ENCODE measurements at places on chromosomes 13 and 19.

- no peak for DNase-seq
Measured at GRCh38 chr13:77492982-77493381, 42.5 kb upstream of the SCEL start.

DNA sequence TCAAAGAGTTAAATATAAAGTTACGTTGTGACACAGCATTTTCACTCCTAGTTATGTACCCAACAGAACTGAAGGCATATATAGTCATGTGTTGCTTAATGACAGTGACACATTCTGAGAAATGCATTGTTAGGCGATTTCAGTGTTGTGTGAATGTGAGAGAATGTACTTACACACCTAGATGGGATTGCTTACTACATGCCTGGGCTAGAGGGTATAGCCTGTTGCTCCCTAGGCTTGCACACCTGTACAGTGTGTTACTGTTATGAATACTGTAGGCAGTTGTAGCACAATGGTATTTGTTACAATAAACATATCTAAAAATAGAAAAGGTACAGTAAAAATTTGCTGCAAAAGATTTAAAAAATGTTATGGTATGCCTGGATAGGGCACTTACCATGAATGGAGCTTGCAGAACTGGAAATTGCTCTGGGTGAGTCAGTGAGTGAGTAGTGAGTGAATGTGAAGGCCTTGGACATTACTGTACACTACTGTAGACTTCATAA, 89.2 kb downstream of the DHRS12 start:
- DNase-seq = no peak

DNA sequence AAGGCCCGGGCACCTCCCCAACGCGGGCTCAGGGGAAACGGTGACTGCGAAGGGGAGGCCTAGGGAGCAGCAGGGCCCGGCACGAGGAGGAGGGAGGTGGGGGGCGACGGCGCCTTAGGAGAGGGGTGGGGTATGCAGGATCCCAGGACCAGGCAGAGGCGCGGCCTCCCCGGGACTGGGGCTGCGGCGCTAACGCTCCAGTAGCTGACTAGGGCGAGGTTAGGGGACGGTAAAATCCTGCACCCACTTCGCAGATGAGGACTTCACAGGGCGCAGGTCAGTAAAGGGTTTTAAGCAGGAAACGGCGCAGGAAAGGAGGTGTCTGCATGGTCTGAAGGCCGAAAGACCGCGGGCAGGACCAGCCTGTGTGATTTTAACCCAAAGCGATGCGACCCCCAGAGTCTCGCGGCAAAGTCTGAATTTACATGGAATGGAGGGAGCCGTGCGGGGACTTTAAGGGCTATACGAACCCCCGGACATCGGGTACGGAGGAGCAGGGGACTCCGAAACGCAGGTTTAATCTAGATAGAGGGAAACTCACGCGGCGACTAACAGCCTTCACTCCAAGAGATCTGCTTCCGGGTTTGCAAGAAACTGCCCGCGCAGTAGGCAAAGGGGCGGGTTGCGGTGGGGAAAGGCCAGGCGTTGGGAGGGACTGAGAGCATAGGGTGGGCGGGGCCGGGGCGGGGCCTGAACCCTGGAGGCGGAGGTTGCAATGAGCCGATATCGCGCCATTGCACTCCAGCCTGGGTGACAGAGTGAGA, at the start of gene ZNF665:
Gene ZNF665 (minus strand): TSS at position 588 of the 764 bp plus-strand sequence. CDS start 10,460 bp downstream, outside the sequence.
- peak; percentile 28 for DNase-seq

- no peak for DNase-seq
Measured at GRCh38 chr13:101552786-101553185, 100.3 kb downstream of the ITGBL1 start.

DNA sequence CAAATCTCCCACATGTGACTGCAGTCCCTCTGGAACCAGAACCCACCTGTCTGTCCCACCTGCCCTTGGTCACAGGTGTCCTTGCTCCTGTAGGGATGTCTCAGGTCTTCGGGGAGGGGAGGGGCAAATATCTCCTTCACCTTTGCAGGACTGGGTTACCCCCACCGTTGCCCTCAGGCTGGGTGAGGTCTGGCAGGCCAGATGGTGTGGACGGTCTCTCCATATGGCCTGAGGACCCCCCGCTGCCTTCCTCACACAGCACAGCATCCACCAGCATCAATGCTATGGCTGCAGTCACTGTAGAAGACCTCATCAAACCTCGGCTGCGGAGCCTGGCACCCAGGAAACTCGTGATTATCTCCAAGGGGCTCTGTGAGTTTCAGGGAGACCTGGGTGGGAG, 10.0 kb downstream of the SLC5A5 start:
- DNase-seq = no peak

DNA sequence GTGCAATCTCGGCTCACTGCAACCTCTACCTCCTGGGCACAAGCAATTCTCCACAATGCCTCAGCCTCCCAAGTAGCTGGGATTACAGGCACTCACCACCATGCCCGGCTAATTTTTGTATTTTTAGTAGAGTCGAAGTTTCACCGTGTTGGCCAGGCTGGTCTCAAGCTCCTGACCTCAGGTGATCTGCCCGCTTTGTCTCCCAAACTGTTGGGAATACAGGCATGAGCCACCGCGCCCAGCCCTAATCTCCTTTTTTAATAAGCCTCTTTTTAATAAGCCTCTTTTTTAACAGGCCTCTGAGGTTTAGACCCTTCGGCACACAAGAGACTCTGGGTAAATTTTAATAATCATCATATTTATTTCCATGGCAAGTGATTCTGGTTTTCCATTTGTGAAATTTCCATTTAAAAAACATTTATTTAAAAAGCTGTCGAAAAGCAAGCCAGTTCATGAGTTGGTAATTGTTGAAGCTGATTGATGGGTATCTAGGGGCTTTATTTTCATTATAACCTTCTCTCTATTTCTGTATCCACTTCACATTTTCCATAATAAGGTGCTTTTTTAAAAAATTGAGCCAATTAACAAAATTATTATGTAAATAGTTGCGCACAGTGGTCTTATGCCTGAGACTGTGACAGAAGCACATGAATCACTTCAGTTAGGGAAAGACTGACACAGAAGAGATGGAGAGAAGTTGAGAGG, 11.8 kb downstream of the POU2F2 start:
- no peak for DNase-seq

DNA sequence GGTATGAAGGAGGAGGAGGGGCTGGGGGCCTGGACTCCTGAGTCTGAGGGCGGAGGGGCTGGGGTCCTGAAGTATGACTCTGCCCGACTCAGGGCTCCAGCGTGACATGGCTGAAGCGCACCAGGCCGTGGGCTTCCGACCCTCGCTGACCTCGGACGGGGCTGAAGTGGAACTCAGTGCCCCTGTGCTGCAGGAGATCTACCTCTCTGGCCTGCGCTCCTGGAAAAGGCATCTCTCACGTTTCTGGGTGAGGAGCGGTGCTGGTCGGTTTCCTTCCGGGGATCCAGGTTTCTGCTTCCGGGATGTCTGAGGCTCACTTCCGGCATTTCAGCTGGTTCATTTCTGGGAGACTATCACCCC, 1.2 kb downstream of the CPT1C start:
- DNase-seq = no peak

- no peak for DNase-seq
Measured at GRCh38 chr19:33133438-33134031, 1.6 kb downstream of the WDR88 start.

DNA sequence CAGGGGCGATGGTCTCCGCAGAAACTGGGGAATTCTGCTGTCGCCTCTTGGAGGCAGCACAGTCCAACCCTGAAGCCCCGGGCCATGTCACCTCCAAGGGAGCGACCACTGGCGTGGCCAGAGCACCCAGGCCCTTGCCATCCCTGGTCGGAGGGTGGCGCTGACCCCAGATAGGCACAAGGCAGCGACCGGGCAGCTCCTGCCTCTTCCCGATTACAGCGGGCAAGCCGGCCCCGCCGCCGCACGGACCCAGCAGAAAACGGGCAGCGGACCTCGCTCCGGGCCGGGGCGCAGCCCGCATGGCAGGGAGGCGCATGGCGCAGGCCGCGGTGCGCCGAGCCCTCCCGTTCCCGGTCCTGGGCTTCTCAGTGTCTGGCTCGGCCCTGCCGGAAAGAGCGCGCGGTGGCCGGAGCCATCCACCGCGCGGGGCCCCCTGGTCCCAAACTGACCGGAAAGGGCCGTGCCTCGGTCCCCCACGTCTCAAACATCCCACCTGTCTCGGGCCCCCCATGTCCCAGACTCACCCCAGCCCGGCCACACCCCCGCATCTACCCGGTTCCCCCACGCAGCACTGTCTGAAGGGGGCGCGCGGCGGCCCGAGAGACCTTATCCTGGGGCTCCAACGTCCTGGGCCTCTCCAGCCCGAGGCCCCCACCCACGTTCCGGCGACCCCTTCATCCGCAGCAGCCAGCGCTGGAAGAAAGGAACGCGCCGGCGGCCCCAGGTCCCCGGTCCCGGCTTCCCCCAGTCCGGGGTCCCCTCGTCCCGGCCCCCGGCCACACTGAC, 727 bp downstream of the CERS1 start:
- no peak for DNase-seq

- DNase-seq = no peak
Measured at GRCh38 chr13:34307607-34308006, 489.7 kb downstream of the RFC3 start.

GRCh38 chr13:78258304-78258703, 339.7 kb upstream of the EDNRB start:
- DNase-seq = no peak

DNA sequence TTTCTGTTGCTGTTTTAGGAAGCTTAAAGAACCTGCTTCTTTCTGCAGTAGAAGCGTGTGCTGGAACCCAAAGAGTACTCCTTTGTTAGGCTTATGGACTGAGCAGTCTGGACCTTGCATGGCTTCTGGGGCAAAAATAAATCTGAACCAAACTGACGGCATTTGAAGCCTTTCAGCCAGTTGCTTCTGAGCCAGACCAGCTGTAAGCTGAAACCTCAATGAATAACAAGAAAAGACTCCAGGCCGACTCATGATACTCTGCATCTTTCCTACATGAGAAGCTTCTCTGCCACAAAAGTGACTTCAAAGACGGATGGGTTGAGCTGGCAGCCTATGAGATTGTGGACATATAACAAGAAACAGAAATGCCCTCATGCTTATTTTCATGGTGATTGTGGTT, 103.1 kb downstream of the TNFRSF19 start:
- DNase-seq = no peak

DNA sequence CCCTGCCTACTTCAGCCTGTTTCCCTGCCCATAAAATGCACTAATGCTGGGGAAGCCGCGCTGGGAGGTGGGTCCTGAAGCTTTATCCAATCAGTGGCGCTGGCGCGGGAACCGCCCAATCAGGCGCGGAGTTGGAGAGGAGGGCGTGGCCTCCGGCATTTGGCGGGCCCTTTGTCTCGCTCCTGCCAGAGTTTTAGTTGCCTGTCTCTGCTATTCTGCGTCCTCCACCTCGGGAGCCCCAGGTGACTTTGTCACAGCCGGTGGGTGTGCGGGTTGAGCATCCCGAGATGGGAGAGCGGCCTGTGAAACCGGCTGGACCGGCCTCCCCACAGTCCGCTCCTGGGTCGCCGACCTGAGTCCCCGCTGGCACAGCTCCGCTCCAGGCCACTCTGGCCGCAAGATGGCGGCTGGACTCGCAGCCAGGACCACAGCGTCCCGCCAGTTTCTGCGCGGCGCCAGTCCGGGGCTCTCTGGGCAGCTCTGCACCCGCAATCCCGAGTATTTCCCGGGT, 30.7 kb upstream of the ZNF429 start:
- peak; percentile 22 for DNase-seq

DNA sequence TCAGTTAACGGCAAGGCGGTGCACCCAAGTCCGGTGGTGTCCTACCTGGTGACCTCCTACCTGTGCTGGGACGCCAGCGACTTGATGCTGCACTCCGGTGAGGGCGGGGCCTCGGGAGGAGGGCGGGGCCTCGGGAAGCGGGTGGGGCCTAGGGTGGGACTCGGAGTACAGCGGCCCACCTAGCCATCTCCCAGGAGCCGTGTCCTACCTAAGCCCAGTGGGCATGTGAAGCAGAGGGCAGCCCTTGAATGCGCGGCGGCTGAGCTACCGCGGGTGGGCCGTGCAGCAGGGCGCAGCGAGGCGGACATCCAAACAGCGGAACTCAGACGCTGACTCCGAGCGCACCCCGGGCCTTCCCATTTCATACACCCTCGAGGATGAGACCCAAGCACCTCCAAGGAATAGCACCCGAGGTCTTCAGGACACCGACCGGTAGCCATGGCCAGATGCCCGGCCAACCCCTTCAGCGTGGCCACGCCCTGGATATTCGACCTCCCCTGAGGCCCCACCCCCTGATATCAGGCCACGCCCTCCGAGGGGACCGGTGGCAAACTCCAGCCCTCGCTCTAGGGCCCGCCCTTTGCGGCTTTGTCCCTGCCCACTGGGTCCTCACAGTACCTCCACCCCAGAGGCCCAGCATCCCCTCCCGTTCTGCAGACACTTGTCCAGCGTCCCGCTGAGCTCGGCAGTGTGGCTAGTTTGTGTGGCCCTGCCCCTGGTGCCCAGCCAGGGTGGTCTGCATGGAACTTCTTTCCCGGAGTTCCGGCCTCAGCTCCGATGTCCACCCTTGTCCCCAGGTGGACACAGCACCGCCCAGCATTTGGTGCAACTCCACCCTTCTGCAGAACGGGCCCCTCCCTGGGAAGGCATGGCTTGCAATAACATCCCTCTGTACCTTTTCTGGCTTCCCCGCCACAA, 5.4 kb downstream of the KLK1 start:
- DNase-seq = no peak

GRCh38 chr13:40518481-40518882, 148.0 kb downstream of the FOXO1 start:
- peak; percentile 53 for DNase-seq

DNA sequence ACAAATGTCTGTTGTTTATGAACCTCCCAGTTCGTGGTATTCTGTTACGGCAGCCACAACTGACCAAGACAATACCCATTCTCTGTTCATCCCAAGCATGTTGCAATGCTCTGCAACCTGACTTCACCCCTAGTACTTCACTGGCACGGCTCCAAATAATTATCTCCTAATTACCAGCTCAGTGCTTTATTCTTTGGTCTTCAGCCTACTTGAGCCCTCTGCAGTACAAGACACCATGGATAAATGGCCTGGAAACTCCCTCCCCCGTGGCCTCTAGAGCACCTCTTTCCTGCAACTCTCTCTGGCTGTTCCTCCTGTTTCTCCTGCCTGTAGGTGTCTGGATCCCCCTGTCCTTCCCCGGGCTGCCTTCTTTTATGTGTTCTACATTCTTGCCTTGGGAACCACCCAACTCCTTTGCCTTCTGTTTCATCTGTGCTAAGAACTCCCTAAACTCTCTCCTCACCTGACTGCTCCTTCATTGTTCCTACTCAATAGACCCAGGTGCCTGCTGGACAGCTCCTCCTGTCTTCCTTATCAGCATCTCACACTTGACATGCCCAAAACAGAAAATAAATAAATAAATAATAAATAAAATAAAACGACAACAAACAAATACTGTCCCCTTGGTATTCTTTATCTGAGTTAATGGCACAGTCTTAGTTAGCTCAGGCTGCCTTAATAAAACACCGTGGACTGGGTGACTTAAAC, 200.4 kb upstream of the IPO5 start:
- DNase-seq = no peak

- DNase-seq = no peak
Measured at GRCh38 chr19:34983786-34984185, 16.3 kb upstream of the GRAMD1A start.

- DNase-seq = no peak
Measured at GRCh38 chr13:72792640-72793039, 10.7 kb downstream of the PIBF1 start.

DNA sequence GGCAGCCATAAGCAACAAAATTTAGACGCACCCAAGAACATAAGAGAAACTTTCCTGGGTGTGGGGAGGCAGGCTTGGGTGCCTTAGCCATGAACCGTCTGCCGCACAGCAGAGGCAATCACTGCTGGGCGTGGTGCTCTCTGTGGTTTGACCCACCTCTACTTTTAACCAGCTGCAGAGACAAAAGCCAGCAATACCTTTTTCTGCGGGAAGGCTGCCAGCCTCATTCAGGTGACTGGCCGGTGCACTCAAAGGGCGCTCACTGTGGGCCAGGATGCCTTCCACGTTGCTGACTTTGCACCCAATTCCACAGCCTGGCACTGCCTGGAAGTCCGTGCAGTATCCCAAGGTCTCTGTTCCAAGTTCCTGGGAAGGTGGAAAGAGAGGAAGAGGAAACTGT, 69.1 kb downstream of the ATP7B start:
- no peak for DNase-seq
